SW 1271 (cell line): ENCODE measurements at places on chromosomes 7 and 10.

DNA sequence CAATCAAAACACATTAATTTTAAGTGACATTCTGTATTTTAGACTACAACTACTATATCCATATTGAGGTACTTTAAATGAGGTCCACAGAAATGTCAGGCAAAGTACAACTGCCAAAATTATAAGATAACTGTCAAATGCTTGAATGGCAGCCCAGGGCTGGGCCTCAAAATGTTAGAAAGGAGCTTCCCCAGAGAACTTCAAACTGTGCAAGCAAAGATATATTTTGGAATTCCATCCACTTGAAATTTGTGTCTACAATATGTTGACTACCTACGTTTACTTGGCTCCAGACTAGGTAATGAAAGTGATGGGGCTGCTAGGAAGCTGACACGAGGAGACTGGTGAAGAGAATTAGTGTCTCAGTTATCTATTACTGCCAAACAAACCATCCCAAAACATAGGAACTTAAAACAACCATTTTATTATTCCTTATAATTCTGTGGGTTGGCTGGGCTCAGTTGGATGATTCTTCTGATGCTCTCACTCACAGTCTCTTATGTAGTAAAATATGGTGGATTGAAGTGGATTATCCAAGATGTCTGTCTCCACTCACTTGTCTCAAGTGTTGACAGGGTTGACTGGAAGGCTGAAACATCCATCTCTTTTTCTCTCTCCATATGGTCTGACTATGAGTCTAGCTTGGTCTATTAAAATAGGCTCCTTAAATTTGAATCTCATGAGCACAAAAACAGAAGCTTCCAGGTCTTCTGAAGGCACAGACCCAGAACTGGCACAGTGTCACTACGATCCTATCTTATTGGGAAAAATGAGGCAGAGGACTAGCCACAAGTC lies 74.2 kb downstream of the FZD1 start:
- no peak for DNase-seq

- no peak for DNase-seq
Observed at GRCh38 chr10:485776-486175, 203.7 kb downstream of the DIP2C start.

GRCh38 chr10:30786131-30786530 lies 156.6 kb upstream of the LYZL2 start:
- no peak for DNase-seq

DNA sequence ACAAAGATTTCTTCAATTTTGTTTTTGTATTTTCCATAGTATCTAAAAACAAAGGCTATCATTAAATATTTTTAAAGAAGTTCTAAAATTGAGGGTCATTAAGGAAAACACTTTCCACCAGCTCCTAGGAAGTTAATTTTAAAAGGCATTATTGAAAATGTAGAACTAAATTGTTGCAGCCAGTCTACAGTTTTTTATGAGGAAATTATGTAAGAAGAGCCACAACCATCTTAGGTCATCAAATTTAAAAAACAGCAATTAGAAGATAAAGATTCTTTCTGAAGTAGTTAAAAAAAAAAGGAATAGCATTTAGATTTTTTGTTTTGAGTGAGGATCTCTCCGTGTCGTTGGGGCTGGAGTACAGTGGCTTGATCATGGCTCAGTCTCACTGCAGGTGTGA lies 161.7 kb downstream of the NRBF2 start:
- DNase-seq = no peak

GRCh38 chr7:136146925-136147324 lies 169.8 kb upstream of the MTPN start:
- no peak for DNase-seq

DNA sequence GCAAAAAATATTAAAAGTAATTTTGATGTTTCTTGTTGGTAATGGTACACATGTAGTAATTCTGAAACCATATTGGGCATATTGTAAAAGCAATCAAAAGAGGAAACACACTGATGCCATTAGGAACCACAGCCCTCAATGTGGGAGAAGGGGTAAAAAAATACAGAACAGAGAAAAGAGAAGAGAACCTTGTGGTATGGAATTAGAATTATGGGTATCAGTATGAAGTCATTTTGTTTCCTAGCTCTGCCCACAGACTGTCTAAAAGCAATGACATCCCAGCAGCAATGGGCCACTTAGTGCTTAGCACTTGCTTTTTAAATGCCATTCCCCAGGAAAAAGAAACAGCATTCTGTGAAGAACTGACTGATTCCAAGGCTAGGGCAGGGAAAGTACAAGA lies 61.5 kb downstream of the CPVL start:
- DNase-seq = no peak

GRCh38 chr7:151992375-151992774 lies 33.1 kb upstream of the GALNT11 start:
- peak; percentile 55 for DNase-seq

DNA sequence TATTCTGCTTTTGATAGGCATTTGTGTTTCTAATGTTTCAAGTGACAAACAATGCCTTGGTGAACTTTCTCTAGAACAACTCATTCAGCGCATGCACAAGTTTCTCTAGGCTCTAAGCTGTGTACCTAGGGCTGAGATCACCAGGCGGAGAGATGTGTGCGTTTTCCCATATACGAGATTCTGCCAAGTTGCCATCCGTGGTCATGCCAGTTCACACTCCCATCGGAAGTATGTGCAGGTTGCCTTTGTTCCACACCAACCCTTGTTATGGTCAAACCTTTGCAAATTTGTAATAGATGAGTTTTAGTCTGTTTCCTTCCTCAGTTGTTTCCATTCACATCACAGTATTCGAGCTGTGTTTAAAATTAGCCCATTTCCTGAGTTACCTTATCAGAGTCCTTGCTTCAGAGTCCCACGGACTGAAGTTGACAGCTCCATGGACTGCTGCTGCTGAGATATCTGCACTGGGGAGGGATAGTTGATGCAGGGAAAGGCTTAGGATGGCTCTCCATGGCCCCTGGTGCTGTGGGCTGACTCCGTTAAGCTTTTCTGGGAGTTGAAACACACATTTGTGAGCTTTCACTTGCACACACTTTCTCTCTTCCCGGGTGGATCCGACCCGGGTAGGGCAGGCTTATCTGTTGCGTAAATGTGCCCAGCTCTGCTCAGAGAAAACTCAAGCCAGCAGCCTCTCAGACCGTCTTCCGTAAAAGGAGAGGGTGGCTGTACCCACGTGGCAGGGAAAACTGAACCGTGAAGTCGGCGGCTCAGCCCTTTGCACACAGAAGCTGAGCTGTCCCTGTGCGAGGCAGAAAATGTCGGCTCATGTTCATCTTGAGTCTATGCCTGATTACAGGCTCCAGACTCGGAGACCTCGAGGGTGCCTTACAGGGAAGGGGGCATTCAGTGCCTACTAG lies 49.4 kb downstream of the HK1 start:
- no peak for DNase-seq

- no peak for DNase-seq
Observed at GRCh38 chr10:100836891-100837290, 75.9 kb upstream of the SLF2 start.

DNA sequence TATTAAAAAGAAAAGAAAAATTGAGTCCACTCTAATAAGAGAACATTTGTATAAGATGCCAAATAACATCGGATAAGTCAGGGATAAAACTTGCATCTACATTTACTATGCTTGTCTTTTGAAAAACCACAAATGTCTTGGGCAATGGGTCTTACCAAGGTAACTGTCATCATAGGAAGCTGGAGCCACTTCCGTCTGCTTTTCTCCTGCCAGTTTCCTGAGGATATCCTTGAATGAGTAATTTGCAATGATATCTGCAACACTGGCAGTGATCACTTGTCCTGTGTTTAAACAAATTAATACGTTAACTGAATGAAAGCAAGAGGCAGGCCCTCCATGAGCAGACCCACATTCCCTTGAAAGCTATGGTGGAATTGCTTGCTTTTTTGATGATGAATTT lies 47.3 kb downstream of the ITGA8 start:
- DNase-seq = no peak

DNA sequence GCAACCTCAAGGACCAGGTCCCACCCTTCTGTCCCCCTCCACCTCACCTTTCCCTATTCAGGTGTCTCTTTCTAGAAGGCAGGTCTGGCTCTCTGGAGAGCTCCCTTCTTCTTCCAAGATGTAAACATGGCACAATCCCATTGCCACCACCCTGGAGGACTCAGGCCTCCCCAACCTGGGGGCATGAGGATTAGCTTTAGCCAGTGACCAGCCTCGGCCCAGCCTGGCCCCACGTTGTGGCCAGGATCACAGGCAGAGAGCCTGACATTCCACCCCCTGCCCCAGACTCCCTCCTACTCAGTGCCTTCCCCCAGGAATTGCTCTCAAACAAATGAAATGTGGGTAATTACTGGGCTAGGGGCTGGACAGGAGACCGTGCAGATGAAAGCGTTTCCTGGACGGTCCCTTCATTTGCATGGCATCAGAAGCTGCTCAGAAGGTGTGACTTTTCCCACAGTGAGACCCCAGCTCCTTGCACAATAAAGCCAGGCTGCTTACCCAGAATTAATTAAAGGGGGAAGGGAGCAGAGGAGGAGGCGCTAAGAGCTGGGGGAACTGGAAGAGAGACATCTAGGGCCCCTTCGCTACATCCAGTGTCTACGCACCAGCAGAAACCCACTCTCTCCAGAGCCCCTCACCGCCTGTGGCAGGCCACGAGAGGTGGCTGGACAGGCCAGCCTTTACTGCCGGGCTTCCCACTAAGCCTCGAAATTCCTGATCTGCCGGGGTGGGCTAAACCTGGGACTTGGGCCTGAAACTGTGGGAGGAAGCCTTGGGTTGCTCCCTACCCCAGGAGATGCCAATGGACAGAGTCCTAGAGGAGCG lies 7.7 kb downstream of the FGF8 start:
- no peak for DNase-seq

DNA sequence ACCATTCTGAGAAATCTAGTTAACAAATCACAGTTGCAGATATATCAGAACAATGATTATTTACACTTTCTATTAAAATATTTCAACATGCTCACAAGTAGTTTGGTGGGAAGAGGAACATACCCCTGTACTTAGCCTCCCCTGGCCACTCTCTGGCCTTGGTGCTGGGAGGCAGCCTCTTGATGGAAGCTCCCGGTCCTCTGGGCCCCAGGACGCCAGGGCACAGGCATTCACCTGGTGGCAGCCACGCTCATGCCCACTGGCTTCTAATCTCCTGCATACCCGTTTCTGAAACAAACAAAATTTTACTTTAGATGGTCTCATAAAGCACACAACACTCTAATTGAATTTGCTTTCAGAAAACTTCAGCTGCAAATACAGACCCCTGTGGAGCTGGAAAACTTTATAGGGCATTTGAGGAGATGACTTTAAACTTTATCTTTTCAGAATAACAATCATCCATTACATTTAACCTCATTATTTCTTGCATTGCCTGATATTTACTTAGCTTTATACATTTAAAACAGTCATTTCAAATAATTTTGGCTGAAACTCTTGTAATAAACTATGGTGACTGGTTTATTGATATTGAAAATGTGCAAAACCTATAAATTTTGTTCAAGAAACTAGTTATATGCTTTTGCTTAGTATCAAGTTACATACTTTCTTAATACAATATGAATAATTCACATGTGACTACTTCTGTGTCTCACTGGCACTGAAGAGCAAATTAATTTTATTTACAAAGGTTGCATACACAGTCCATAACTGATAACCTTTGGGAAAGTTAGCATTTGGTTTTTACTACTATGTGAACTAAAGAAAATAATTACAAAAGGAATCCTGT lies 30.8 kb downstream of the C10orf143 start:
- no peak for DNase-seq

- DNase-seq = no peak
Observed at GRCh38 chr7:47320296-47320695, 261.6 kb downstream of the TNS3 start.

- DNase-seq = no peak
Observed at GRCh38 chr10:100654782-100655325, 90.5 kb upstream of the PAX2 start.

GRCh38 chr7:106063692-106064091 lies 48.4 kb downstream of the SYPL1 start:
- no peak for DNase-seq

GRCh38 chr7:45408409-45408737 lies 165.8 kb upstream of the ADCY1 start:
- no peak for DNase-seq

DNA sequence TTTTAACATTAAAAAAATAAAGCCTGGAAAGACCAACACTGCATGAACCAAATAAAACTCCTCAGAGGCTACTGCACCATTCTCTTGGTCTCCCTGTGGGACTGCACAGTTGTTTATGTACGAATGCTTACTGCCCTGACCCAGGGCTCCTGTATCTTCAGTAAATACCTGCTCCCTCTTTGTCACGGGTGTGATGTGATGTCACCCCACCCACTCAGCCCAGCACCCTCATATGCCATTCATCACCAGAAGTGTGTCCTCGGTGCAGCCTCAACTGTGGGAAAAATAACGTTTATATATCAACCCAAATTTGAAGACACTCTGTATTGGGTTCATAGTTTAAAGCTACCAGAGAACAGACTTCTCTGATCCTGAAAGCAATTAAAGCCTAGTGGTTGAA lies 14.0 kb upstream of the SH3PXD2A start:
- no peak for DNase-seq

GRCh38 chr10:69802424-69803161 lies 887 bp downstream of the COL13A1 start:
- DNase-seq = no peak

DNA sequence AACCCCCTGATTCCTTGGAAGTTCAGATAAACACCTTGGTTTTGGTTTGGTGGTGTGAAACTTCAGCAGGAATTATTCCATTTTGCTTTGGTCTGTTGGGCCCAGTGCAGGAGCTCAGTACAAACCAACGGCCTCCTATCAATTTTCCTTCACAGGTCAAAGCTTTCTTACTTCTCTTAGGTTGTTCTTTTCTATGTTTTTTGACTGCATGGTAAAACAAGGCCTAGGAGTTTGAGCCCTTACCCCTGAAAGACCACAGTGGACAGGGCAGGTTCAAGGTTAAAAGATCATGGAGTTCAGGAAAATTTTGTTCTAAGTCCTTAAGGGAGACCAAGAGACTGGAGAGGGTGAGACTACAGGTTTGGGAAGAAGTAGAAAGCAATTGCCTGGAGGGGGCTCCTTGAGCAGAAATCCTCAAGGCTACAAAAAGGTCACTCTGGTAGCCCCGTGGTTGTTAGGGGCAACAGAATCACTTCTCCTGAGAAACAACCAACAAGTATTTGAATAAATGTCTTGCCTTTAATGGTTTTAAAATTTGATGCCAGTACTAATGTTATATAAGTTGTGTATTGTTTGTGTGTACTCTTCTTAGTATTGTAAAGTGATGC lies 40.9 kb upstream of the FHIP2A start:
- DNase-seq = no peak

GRCh38 chr10:96288151-96288621 lies 16.0 kb upstream of the DNTT start:
- DNase-seq = no peak
